ENCODE measurements at places on chromosomes 4 and X. TPM values are rescaled to one million over a fixed set of nuclear protein-coding genes. Genes with fewer than 3 reads are reported as not detected.

GRCh38 chr4:92241094-92241493 lies 62.7 kb upstream of the GRID2 start:
- DNase-seq, result no peak

DNA sequence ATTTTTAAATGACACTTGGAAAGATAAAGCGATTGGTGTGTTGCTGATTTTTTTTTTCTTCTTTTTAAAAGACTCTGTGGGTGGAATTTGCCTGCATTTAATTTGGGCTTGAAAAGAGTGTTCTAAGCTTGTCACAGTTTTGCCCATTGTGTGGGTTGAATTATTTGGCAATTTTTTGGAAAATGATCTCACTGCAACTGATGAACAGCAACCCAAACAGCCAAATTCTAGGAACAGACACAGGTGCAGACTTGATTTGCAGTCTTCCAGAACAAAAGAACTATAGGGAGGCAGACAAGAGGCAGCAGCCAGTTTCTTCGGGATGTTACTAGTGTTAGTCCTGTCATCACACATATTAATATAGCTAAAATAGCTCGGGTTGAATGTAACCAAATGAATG lies 40.5 kb downstream of the CASP6 start:
- no peak for DNase-seq

DNA sequence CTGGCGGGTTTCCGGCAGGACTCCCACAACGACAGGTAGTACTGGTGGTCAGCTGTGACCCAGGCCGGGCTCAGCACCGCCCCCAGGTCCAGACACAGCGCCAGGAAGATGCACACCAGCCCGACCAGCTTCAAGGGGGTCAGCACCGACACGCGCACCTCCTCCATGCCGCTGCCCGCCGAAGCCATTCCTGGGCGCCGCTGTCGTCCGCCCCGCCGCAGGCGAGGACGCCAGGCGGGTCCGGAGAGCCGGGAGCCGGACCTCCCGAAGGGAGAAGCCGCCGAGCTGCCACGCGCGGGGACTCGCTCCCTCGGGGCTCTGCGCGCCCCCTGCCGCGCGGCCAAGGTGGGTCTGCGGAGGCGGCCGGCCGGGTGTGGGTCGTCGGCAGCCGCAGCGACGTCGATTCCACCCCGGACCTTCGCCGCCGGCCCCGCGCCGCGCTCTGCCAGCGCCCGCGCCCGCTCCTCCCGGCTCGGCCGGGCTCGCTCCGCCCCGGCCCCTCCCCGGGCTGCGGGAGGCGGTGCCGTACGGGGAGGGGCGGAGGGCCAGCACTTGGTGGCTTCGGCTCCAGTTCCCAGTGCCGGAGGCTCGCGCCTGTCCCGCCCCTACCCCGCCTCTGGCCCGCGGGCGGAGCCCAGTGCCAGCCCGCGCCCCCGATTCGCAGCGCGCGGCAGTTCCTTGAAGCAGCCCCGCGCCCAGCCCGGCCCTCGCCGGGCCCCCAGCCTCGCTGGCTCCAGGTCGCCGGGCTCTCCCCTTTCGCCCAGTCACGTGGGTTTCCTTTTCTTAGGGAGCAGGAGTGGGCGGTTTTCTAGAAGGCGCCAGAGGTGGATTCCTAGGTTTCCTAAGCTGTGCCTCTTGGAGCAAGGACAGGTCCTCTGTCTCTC lies at the start of gene TMEM47:
Gene TMEM47 (minus strand): TSS at position 444 of the 884 bp plus-strand sequence. CDS start 256 bp downstream, at position 188.
- DNase-seq, result peak; percentile 2

Gene PAGE5
- total RNA-seq, result 1.5 TPM

DNA sequence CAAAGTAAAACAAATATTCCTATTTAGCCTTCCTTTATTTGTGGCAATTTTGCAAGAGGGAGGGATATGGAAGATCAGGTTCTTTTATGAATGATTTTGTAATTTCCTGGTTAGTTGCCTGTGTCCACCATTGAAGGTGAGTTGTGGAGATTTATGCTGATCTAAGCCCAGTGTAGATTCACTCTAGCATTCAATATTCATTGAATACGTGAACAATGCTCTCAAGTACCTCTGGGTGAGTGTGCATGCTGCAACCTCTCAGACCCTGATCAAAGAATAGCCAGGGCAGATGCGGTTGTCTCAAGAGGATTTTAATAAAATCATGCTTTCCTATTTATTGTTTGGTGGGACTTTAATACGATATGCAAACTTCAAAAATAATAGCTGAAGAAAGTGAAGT lies 628.4 kb downstream of the SPRY1 start:
- DNase-seq, result no peak

DNA sequence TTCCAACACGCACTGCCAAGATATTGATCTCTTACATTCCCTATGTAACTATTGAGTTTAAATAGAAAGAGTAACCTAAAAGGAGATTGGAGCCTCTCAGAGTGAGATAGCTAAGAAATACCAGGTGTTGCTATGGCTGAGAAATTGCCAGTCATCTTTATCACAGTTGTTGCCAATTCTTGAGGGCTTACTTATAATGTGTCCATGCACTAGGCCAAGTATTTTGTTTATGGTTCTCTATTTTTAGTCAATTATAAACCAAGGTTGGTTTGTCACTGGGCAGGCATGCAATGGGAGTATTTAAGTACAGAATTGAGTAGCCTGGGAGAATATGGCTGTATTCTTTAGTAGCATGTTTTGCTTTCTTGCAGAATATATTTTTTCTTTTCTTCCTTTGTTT lies 201.6 kb downstream of the TEX13A start:
- DNase-seq, result no peak

DNA sequence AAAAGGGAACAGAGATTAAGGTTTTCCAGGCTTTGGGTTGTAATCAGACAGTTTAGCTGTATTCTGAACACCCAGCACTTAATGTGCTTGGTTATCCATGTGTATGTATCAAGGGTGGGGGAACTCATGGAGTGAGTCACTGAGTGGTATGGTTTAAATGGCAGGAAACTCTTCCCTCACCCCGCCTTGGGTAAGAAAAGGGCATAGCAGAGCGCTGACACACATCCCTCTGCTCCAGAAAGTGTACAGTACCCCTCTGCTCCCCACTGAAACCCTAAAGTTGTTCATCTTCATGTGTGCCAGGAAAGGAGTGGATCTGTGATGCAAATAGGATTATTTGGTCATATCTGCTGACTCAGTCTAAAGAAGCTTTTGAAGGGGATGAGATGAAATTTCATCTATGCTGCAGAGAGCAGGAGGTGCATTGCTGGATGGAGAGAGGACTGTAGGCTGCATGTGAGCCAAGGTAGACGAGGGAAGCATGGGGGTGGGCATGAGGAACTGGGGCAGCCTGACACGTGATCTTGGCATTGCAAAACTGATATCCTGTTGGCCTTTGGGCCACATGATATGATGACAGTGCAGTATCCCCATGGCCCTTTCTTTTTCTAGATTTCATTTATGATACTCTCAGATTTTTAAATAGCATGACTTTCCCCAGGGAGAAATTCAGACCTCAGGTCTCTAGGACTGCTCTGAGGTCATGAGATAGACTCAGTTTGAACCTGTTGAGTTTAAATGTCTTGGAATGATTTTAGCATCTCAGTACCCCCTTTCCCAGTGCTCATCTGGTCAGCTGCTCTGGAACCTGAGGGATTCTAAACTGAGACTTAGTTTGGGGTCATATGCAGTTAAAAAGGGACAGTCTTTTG lies 84.8 kb downstream of the TMEM164 start:
- no peak for DNase-seq

- no peak for DNase-seq
Observed at GRCh38 chrX:136778916-136779315, 1.8 kb downstream of the ARHGEF6 start.

Measured in activated naive CD8-positive, alpha-beta T cell treated with anti-CD3 and anti-CD28 coated beads for 36 hours (primary cell).